Kasumi-1 (cell line): ENCODE measurements at places on chromosomes 3 and 15.

DNA sequence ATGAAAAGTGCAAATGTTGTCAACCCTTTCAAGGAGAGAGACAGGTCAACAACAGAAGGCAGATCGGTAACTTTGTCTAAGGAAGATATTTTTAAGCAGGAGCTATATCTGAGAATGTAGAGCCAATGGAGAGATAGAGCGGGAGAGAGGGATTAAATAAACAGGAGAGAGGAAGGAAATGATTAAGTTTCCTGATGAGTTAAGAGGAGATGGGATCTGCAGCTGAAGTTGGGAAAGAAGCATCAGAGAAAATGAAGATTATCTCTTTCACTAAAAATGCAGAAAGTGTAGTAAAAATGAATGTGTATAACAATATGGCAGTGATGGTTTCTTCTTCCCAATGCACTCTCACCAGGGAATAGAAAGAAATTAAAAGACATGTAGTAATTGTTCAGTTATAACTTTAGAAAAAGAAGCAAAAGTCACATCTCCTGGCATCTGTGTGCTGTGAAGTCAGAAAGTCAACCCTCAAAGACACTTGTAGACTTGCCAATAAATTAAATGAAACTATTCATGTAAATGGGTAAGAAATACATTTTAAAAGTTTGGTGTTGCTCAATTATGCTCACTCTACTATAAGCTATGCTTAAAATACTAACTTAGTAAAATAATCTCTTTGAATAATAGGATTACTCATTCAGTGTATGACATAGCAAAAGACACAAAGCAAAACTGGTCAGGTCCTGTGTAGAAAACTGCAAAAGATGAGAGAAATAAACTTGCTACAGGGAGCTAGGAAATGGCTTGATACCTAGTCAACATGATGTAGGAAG, 264.6 kb downstream of the ZIC4 start:
- DNase-seq = no peak

- DNase-seq = peak; percentile 89
Observed at GRCh38 chr3:69080233-69080920, at the start of gene UBA3. UBA3 (minus strand) TSS chr3:69080365; CDS start chr3:69080353, 12 bp downstream.

DNA sequence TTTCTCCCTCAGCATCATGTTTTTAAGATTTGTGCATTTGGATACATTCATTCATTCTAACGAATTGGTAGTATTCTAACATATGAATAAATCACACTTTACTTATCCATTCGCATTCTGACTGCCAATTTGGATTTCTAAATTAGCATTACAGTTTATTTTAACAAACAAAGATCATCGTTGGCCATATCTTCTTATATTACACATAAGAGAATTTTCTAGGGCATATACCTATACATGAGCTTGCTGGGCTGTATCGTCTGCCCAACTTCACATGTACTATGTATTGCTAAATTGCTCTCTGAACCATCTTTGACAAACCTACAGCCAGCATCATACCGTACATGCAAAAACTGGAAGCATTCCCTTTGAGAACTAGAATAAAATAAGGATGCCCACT, 265.8 kb upstream of the PPP2R3A start:
- no peak for DNase-seq

DNA sequence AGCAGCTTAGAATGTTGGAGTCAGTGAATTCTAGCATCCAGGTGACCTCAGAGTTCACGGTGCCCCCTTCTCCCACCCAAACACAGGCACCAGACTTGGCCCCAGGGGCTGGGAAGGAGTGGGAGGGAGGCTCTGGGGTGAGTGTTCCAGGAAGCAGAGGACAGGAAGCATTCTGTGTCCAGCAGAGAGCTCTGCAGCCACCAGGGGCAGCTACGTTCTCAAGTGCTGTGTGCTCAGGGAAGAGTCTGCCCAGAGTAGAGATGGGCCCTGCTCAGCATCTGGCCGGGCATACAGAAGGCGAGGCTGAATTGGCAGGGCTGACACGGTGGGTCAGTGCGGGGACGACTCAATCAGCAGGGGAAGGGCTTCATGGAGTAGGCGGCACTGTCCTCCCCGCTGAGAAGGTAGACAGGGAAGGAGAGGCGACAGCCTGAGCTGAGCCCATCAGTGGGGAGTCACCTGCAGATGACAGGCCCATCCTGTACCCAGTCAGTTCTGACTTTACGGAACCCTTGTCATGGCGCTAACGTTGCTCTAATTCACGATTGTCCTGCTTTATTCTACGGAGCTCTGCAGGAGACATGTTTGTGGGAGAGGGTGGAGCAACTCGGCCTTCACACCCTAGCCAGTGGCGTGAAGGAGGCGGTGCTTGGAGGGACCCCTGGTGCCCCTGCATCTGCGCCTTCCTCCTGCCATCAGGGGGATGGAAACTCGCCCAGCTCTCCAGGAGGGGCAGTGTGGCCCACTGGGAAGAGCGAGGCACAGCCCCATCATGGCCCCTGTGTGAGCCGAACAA, 82.2 kb downstream of the C3orf70 start:
- DNase-seq = no peak

- DNase-seq = no peak
Observed at GRCh38 chr3:179181021-179181472, 32.9 kb downstream of the PIK3CA start.

DNA sequence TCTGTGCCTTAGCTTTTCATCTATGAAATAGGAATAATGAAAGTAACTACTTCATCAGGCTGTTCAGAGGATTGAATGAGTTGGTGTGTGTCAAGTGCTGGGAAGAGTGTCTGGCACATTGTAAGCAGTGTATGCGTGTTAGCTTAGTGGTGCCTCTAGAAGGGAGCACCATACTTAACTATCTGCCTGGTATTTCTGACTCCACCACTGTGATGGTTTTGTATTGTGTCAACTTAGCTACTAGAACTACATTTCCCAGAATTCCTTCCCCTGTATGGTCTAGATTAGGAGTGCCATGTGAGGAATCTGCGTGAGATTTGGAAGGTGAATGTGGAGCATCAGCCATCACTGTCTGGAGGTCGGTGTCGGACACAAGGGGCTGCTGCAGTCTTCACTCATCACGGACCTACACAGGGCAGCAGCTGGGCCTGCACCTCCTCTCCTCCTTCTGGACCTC, 115.4 kb upstream of the GALNT15 start:
- no peak for DNase-seq

- DNase-seq = peak; percentile 51
Observed at GRCh38 chr3:46923559-46924350, 46.2 kb downstream of the PTH1R start.
